ENCODE measurements at places on chromosomes 5 and 9.
A peak's percentile ranks its signal among the peaks of the same experiment; 100 is the strongest.

- no peak for DNase-seq
Measured at GRCh38 chr9:136619742-136620440, 42.8 kb upstream of the EGFL7 start.

- no peak for DNase-seq
Measured at GRCh38 chr5:170985486-170985885, 123.7 kb downstream of the RANBP17 start.

- no peak for DNase-seq
Measured at GRCh38 chr5:14593326-14594021, 11.9 kb downstream of the OTULINL start.

DNA sequence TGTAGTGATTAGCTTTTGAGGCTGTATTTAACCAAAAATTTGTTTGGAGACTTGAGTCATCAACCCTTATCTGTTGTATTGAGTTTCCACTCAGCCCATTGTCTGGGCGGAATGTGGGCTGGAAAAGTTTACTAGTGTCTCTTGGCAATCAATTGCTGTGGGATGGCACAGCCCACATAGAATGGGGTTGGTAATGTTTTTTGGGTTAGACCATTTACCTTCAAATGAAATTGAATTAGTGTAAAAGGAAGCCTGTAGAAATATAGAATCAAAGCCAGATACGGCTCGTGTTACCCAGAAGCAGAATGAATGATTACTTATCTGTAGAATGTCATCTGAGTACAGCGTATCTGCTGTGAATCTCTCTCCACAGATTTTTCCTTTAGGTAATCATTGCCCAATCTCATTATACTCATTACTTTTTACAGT lies 142.9 kb downstream of the AOPEP start:
- no peak for DNase-seq

DNA sequence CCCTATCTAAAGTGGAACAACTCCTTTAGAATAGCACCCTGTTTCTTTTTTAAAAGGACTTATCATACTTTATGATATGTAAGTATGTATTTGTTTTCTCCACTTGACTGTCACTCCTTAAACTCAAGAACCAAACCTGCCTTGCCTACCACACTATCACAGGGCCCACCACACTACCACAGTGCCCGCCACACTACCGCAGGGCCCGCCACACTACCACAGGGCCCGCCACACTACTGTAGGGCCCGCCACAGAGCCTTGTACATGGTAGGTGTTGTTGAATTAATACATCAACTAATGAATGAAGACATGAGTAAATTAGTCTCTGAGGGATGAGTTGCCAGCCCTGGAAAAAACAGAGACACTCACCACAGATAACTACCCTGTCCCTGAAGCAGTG lies 18.0 kb downstream of the SLC31A2 start:
- no peak for DNase-seq

DNA sequence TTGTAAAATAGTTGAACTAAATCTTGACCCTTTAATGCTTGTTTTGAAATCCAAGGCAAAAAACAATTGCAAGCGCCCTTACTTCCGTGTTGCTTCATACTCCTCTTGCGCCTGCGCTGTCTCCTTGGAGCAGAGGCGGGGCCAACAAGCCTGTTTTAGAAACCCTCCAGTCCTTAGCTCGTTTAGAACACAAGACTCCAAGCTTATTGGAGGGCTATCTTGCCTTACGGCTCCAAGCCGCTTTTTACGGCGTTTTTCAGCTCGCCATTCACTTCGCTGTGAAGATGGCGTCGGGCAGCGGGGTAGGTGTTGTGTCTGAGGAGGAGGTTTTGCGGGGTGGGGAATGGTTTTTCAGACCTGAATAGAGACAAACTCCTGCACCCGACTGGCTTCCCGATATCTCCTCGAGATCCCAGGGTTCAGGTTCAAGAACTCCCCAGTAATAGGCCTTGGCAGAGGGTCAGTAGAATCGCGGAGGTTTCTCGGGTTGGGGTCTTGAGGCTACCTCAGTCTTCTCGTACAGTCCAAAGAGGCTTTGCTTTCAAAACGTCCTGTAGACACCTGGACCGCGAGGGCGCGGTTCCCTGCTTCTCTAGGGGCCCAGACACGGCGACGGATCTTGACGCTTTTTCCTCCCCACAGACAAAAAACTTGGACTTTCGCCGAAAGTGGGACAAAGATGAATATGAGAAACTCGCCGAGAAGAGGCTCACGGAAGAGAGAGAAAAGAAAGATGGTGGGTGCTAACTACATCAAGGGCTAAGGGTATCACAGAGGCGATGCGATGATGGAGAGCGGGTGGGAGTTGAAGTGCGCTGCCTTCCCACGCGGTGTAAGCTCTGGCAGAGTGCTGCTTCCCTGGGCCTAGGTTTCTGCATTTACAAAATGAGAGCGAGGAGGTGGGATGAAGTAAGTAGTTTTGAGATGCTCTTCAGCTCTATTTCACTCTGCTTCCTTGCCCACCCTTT lies at the start of gene ZMAT2:
Gene ZMAT2, plus strand, starts transcription at position 271 of the 968 bp plus-strand sequence. Its CDS starts 14 bp downstream, at position 285.
- peak; percentile 98 for DNase-seq

DNA sequence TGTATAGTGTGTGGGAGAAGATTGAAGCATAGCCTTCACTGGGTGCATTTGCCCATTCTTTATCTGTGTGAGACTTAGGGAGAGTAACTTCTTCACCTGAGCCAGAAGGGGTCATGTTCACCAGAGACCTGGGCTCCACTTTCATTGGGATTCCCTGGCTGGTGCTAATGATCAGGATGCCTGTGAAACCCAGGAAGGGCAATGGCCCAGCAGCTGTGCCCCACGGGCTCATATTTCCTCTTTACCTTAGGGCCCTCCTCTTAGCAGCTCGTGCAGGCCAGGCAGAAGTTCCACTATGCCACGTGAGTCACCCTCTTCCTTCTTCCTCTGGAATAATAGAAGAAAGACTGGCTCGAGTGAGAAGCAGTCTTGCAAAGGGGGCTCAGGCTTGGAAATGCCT lies 5.0 kb downstream of the PPARGC1B start:
- no peak for DNase-seq

GRCh38 chr5:93596676-93597490 lies 13.9 kb downstream of the NR2F1 start:
- peak; percentile 51 for DNase-seq

DNA sequence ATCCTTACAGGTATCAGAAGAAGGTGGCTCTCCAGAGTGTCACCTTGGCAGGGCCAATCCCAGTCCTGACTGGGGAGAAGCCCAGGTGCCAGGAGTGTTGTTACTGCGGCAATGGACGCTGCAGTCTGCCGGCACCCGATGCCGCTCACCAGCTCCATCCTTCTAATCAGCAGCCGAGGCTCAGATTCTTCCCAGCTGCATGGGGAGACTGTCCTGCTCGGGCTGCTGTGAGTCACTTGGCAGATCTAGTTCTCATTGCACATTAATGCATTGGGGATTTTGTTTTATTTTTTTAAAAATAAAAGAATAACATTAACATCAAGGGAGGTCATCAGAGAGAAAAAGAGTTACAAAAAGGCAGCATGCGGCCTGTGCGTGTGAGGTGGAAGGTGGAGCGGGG lies 115.8 kb downstream of the MTX3 start:
- DNase-seq, result no peak

DNA sequence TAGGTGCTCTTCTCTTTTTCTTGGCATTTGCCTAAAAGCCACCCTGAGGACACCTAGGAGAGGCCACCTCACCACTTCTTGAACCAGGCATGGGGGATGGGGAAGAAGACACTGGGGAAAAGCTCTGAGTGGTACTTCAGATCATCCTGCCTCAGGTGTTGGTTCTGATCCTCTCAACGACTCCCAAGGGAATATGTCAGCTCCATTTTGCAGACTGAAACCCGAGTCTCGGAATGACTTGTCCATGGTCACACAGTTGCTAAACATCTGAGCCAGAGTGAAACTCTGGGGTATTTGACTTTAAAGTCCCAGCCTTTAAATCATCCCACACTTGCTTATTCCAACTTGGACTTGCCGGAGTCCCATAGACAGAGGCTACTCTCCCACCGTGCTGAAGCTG lies 120.6 kb upstream of the GABRP start:
- DNase-seq, result no peak

DNA sequence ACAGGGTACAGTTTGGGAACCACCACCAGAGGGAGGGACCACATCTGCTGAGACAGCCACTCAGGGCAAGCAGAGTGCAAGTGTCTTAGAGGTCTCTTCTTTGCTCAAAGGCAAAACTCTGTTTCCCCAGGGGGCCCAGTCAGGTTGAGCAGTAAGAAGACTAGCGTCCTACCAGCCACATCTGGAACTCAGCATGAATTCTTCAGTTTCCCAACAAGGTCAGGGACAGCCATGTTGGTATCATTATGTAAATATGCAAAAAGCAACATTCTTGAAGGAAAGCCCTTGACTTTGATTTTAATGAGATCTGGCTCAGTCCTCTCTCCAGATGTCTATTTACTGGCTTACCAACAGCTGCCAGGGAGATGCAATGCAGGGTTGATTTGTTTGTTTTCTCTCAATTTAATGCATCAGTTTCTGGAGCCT lies 46.7 kb downstream of the TGFBI start:
- no peak for DNase-seq

DNA sequence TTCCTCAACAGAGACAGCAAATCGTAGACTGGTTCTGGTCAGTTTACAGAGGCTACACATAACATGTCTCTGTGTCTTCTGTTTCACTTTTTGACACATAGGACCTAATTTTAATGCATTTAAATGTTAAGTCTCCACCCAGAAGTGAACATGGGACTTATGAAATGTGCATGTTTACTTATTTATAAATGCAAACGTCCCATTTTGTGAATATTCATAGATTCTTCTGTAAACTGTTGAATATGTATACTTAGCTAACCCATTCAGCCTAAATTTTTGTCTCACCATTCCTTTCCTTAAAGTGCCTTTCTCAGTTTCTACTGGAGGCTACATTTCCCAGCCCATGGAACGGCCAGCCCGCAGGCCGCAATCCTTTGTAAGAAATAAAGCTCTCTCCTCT lies 137.2 kb downstream of the PLCXD3 start:
- no peak for DNase-seq

GRCh38 chr5:151660616-151661495 lies 25.9 kb downstream of the SPARC start:
- DNase-seq, result no peak

- DNase-seq, result peak; percentile 26
Measured at GRCh38 chr5:65213921-65214525, 267.7 kb downstream of the ADAMTS6 start.

DNA sequence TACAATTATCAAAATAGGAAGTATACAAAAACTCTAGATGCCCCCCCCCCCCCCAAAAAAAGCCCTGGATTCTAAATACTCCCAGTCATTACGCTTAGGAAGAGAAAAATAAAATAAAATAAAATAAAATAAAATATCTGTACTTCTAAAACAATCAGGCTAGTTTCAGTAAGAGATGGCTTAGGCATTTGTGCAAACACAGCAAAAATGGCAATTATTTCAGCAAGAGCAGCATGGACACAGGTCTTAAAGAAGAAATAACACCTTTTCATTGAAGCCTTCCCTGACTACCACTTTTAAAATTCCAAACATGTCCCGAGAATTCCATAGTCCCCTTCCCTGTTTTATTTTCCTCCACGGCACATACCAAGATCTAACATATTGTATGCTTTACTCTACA lies 218.6 kb upstream of the POU5F2 start:
- no peak for DNase-seq

DNA sequence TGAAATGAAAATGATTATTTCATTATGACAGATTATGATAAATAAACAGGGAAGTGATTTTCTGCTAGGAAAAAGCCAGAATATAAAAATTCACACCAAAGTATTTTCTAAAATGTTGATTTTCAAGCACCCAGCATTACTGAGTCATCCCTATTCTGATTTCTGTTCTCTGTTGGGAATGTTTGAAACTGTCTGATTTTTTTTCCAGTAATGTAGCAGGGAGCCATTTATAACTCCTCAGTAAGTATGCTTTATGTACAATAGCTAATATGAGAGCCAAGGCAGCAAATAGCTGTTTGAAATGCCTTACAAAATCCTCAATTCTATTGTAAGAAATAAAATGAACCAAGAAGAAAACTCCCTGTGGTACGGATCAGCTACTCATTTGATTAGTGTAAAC lies 471.7 kb upstream of the TYRP1 start:
- DNase-seq, result no peak

DNA sequence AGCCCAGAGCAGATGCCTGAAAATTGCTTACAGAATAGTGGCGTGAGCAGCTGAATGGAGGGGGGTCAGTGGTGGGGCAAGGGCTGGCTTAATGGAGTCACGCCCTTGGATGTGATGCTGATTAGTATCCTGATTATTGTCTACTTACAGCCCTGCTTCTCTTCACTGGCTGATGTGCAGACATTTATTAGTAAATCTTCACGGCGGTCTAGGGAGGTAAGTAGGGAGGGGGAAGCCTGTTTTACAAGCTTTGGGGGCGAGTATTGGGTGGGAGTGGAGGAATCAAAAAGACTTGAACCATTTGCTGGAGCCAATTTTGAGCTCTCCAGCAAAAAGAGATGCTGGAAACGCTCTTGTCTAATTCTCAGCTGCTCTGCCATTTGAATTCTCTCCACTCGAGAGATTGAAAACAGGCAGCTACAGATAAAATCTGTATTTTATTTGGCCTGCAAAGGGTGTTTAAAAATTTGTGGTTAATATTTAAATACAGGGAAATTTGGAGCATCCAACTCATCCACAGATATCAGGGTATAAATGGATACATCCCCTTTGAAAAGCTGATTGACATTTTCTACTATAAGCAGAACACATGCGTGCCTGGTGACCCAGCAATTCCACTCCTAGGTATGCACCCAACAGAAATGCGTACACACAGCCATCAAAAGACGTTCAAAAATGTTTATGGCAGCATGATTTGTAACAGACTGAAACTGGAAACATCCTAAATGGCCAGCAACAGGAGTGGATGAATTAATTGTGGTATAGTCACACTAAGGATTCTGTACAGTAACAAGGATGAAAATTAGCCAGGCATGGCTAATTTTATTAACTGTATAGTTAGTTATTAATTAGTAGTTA lies 19.5 kb upstream of the ALDH1B1 start:
- no peak for DNase-seq

DNA sequence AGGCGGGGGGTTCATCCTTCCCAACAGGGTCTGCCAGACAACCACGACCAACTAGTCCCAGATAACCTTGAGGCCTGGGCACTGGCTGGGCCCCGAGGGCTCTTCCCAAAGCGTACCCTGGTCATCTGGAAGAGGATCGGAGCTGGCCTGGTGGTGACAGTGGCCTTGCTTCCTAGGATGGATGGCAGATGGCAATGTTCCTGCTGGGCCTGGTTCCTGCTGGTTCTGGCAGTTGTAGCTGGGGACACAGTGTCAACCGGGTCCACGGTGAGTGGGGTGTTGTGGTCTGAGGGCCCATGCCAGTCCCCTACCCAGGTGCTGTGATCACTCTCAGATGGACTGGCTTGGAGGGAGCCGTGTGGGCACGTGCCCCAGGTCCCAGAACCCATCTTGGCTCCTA lies 2.0 kb downstream of the ADAMTSL2 start:
- no peak for DNase-seq

DNA sequence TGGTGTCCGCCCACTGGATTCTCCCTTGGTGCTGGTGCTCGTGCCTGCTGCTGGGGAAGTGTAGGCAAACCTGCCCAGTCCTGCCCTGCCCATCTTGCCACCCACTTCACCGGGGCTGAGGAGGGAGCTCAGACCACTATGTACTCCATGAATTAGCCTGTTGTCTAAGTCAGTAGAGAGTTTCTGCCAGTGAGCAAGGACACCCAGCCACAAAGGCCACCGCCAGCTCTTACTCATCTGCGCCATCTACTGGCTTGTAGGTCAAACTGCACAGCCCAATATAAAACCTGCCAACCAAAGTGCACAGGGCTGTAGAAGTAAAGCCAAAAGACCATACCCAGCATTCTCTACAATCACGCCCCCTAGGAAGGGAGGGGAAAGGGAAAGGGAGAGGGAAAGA lies 102.3 kb downstream of the GLIS3 start:
- DNase-seq, result no peak
